ENCODE measurements at places on chromosomes 7 and 10.

GRCh38 chr10:93067443-93068365 lies 6.0 kb upstream of the CYP26A1 start:
- no peak for DNase-seq

DNA sequence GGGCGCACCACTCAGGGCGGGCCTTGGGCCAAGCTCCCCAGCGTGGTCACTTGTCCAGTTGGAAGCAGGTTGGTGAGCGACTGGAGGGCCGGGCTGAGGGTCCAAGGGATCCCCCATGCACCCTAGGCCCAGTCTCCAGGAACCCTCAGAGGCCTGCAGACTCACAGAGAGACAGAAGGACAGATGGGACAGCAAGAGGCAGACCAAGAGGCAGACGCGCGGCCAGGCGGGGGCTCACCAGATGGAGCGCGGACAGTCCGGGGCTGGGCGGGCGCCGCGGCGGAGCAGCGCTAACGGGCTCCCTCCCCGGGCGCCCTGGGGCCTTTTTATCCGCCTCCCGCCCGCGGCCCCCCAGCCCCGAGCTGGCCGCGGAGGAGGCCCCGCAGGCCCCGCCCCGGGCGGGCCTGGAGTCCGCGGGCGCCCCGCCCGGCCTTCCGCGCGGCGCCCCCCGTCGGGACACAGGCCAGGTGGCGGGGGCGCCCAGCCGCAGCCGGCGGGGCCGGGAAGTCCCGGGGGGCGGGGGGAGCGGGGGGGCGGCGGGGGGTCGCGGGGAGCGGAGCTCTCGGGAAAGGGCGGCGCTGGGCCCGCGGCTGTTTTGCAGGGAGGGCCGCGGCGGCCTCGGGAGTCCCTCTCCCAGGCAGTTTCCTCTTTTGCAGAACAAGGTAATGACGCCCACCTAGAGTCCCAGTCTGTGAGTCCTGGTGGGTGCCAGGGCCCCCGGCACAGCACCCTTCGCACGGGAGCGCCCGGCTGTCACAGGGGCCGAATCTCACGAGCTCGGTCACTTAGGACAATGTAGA lies at the start of gene LOXL4:
Gene LOXL4, minus strand, starts transcription at position 301 of the 800 bp plus-strand sequence. CDS start 5,175 bp downstream, outside the sequence.
- DNase-seq = no peak

DNA sequence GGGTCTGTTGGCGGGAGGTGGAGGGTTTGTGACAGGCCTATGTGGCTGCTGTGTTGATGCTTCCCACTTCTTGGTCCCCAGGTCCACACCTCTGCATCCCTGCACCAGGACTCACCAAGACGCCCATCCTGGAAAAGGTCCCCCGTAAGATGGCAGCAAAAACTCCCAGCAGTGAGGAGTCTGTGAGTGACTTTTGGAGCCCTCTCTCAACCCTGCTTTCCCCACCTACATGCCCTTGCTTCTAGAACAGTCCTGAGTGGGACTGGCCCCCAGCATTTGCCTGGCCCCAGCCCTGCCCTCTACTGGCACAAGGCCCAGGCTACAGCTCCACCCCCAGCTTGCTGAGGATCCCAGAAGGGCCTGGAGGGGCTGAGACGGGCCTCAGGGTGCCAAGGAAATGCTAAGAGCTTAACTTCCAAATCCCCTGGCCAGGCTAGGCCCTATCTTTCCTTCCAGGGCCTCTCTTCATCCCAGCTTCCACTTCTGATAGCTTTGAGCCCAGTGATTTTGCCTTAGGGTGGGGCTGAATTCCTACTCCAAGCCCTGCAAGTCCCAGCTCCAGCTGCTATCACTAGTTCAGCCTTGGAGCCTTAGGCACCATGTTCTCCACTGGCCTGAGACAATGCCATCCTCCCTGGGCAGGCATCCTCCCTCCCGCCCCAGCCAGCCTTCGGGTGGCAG lies 2.7 kb downstream of the CHAT start:
- no peak for DNase-seq

DNA sequence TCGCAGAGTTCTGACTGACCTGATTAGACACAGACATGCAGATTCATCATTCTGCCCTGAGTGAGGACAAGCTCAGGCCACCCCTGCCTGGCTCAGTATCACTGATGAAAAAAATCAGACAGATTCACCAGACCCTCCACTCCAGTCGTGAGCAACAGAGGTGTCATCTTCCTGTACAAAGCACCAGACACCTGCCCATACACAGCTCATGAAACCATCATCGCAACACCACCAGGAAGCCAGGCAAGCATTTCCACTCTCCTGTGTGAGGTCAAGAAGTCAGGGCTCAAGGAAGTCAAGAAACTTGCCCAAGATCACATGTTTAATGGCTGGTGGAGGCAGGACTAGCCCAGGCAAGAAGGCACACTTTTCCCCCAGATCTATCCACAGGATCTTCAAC lies 163.0 kb downstream of the CALN1 start:
- DNase-seq = no peak

DNA sequence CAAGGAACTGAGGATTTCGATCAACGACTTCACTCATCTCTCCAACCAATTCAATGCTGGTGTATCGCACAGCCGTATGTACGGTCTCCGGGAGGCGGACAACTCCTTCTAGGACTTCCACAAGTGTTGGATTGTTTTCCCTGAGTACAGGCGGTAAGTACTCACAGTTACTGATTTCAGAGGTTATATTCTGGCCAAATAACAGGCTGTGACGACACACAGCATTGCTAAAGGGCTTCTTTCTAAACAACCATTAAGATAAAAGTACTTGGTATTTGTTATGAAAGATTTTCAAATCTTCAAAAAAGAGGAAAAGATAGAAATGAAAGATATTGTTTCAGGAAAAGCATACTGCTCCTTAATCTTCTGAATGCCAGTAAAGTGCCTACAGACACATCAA lies 52.2 kb downstream of the IRF5 start:
- no peak for DNase-seq

DNA sequence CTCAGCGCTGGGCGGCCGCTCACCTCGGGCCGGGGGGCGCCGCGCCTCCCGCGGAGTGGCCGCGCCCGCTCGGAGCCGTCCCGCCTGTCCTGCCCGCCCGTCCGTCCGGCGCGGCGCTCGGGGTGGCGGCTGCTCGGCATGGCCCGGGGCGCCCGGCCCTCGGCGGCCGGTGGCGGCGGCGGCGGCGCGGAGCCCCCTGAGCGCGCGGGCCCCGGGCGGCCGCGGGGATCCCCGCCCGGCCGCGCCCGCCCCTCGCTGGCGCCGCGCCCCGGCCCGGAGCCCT lies 338 bp downstream of the SDK1 start:
- no peak for DNase-seq

DNA sequence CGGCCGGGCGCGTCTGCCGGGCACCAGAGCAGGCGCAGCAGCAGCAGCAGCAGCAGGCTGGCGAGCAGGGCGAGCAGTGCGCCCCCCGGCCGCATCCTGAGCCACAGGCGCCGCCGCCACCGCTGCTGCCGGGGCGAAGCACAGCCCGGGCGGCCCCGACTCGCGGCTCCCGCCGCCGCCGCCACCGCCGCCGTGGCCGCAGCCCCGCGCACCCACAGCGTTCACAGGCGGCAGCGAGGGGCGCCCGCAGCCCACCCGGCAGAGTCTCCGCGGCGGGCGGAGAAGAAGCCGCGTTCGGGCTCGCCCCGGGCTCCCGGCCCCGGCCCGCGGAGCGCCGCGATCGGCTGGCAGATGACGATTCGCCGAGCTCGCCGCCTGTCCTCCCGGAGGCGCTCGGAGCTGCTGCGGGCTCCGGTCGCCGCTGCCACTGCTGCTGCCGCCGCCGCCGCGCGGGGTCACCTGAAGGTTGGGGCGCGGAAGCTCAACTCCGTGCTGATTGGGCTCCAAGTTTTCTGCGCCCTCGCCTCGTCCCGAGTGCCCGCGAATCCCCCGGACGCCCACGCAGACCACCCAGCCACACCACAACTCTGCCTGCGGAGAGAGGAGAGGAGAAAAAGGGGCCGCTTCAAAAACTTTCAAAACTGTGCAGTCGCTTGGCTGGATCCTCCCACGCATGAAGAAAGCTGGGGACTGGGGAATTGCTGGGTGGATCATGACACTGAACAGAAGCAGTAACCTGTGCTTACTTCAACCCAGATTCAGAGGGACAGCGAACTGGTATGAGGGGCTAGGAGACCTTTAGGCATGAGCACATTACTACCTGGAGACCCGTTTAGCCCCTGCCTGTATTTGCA lies at the start of gene ST8SIA6:
Gene ST8SIA6, minus strand, starts transcription at position 435 of the 854 bp plus-strand sequence. Its CDS starts 340 bp downstream, at position 95.
- no peak for DNase-seq

GRCh38 chr7:31991406-31991805 lies 78.8 kb downstream of the PDE1C start:
- no peak for DNase-seq

DNA sequence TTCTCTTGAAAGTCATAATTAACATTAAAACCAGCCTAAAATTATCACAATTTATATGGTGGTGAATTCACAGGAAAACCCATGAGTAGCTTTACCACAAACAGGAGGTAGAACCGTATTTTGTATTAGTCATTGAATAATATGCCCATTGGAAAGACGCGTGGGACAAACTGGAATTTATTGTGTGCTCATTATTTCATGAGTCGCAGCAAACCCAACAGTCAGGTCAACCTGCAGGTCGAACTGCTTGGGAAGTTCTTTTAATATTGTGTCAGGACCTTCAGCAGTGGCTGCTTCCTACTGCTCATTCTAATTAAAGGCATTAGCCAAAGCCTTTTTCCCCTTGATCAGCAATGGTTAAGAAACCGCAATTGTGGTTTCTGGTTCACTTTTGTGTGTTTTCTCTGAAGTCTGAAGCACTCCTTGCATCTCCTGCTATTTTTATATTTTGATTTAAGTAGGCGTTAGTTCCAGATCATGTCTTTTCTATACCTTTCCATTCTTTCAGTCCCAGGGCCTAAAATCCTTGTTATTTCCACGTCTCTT lies 100.1 kb downstream of the RAB11FIP2 start:
- peak; percentile 39 for DNase-seq

All from epithelial cell of proximal tubule (primary cell).